ENCODE measurements at places on chromosomes 2 and 18.

DNA sequence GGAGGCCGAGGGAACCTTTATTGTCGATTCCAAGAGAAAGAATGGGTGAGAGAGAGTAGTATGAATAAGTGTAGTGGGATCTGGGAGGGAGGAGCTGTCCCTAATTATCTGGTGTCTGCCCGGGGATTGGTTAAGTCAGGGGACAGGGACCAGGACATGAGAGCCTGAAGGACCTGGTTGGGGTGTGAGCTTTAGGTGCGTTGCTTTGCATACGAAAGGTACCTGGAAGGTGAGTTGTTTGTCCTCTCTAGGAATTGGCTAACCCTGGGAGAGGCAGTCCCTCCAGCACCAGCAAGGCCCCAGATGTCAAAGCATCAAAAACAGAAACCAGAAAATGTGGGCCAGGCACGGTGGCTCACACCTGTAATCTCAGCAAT lies 48.1 kb upstream of the RPL31 start:
- no peak for DNase-seq

DNA sequence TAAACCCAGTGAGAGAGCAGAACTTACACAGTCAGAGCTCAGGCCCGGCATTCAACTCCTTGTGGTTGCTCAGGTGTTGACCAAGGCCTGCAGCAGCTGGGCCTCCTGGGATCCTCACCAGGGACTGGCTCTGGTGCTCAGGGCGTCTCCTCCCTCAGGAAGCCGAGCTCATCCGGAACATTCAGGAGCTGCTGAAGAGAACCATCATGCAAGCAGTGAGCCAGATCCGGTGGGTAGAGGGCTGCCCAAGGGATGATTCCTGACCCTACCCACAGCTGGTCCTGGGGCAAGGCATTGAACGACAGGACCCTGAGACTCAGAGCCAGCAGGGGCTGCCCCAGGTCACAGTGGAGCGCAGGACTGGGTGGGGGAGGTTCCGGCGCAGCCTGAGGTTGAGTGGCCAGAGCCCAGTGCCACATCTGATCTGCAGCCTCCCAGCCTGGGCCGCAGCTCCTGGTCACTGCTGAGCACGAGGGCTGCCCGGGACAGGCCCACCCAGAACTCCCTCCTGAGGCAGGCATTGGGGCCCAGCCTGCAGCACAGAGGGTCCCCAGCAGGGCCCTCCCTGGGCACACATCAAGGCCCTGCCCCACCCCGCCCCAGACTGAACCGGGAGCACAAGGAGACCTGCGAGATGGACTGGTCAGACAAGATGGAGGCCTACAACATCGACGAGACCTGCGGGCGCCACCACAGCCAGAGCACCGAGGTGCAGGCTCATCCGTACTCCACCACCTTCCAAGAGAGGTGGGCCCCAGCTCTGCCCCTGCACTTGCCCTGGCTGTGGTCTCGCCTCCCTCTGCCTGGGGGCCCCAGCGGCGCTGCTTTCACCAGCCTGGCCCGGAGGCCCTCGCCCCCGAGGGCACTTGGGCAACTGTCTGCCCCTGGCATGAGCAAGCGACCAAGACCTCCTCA lies 2.4 kb downstream of the TEKT4 start:
- no peak for DNase-seq

GRCh38 chr18:11494107-11494506 lies 115.3 kb upstream of the SLC35G4 start:
- no peak for DNase-seq

DNA sequence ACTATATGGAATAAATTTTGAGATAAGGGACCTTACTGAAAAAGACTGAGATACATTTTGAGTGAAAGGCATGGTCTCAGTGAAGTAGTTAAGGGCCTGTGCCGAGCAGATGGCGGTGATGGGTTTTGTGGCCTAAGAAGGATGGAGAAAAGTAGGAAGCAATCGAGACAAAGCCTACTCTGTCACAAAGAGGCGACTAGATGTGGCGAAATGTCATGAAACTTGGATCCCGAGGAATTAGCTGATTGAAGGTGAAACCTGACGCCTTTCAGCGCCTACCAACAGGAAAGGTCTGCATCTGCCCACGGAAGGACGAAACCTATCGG lies 558 bp upstream of the CEP192 start:
- peak; percentile 38 for DNase-seq

DNA sequence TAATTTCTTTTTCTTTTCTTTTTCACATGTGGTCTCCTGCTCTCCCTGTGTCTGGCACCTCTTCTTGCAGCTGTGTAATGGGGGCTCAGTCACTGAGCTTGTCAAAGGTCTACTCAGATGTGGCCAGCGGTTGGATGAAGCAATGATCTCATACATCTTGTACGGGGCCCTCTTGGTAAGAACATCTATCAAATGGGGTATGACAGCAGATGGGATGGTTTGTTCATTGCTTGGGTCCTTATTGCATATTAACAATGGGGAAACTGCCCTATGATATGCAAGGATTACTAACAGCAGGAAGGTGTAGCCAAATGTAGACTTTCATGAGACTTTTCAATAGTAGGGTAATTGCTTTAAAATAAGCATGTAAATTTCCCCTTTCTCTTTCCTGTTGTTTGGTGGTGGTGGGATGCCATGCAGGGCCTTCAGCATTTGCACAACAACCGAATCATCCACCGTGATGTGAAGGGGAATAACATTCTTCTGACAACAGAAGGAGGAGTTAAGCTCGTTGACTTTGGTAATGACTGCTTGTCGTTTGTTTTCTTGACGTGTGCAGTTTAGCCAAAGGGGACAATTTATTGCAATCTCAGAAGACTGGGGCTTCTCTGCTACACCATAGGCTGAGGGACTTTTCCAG lies 36.5 kb downstream of the MYO3B start:
- no peak for DNase-seq

GRCh38 chr2:119289642-119290041 lies 66.0 kb downstream of the STEAP3 start:
- DNase-seq = no peak

DNA sequence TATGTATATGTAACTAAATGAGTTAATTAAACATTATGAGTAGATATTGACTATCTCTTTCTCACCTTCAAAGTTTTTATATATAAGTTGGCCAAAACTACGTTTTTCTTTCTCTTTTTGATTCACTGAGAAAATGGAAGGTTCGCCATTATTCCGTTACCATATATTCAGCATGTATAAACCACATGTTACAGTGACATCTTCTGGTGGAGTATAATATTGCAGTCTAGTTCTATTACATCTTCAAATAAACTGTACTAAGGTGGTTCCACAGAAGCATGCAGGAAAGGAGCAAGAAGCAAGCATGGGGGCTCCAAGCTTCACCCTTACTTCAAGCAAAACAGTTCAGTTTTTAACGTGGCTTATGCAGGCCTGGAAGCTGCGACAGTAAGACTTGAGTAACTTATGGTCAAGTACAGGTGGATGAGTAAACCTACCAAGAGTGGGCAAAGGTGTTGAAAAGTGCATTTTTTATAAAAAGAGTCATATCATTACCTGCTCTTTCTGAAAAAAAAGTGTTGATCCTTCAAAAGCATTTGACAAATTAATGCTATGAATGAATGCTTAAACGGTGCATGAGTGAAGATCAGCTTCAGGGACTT lies 129.8 kb upstream of the RAB6C start:
- DNase-seq = peak; percentile 7

DNA sequence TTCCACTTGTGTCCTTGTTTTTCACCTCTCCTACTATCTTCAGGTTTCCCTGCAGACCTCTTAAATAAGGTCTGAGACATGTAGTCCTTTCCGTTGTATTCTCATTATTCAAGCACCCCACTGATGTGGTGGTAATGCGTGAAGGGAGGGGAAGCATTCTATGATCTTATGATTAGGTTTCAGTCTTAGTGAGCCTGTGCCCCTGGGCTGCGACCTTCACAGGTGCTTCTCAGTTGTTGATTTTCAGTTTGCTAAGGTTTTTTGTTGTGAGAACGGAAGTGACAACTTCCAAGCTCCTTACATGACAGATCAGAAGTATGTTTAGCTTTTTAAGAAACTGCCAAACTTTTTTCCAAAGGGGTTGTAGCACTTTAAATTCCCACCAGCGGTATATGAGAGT lies 41.3 kb downstream of the VPS54 start:
- DNase-seq = no peak

DNA sequence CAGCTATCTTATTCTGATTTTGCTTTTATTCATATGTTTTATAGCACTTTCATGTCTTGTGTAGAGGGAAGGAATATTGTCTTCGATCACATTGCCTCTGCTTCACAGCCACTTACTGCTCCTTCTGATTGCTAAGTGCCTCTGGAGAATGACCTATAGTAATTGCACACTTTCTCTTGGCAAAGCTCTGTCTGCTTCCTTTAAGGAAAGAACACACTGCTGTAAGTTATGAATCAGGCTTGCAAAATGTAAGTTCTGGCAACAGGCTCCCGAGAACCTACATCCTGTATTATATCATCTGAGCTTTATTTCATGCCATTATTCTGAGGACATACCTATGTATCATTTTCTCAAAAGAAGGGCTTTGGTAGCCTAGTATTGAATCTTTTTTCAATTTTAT lies 170.7 kb downstream of the ZNF804A start:
- DNase-seq = no peak

GRCh38 chr2:232897598-232898408 lies 27.7 kb downstream of the SNORC start:
- no peak for DNase-seq

GRCh38 chr2:147696426-147696825 lies 148.4 kb upstream of the ACVR2A start:
- DNase-seq = no peak

DNA sequence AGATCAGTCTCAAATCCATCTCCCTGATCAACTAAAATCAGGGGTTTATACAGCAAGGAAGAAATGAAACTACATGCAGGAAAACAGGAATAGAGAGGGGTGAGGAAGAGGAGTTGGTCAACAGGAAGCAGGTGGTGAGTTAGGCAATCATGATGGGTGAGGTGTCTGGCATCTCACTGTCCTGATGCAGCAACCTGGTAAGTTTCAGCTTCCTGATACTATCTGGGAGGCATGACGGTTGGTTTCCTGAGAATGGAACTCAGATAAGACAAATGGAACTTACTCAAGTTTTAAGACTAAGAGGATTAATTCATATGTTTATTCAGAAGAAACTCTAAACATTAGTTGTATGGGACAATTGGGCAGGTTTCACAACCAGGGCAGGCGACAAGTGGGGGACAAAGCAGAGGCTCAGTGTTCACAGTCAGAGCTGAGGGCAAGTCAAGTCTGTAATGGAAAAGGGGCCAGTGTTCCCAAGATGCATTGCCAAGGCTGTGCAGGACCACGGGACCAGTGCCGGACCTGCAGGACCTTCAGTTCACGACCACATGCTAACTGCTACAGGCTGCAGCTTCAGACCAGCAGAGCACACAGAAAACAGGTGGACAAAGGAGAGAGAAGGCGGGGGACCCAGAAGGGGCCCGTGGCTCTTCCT lies 17.7 kb upstream of the GALM start:
- no peak for DNase-seq

GRCh38 chr2:14759082-14759481 lies 126.6 kb downstream of the LRATD1 start:
- no peak for DNase-seq

DNA sequence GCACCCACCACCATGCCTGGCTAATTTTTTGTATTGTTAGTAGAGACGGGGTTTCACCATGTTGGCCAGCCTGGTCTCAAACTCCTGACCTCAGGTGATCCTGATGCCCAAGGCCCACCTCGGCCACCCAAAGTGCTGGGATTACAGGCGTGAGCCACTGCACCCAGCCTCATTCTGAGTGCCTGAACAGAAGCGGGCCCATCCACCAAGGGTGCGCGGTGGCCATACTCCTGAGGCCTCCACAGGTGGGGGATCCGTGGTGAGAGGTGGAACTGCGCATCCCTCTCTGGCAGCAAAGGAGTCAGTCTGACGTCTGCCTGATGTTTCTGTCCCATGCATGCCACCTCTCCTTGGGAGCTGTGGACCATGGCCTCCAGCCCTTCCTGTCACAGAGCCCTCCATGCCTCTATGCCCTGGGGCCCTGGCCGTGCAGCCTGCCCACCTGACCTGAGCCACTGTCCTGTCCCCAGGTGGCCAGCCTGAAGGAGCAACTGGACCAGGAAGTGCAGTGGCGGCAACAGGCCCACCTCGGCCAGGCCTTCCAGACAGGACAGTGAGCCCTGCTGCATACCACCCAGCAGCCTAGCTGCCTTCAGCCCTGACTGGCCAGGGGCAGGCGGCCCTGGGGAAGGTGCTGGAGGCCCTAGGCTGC lies 7.6 kb upstream of the SNED1 start:
- no peak for DNase-seq

DNA sequence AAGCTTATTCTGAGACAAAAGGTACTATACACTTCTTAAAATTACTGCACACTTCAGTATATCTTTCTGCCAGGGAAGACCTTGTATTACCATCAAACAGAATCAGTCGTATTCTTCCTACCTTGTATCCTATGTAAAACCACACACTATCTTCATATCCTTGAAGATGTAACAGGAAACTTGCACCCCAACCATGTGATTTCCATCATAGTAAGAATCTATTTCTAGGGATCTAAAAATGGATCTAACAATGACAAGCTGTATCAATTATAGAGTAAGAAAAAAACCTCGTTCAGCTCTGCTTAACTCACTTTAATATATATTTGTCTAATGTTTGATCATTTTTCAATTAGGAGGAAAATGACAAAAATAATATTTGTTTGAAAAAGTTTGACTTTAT lies 60.2 kb downstream of the WDR75 start:
- no peak for DNase-seq

DNA sequence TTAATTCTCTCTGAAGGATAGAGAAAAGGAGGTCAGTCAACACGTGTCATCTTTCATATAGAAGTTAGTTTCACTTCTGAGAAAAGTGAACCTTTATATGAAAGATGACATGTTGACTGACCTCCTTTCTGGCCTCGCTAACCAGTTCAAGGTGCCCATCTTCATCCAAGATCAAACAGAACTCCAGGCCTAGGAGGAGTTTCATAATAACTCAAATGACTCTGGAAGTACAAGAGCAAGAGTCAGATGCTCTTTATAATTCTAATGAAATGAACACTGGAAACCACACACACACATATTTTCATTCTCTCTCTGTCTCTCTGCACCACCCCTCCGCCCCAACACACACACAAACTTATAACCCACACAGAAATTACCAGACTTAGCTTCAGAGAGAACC lies 16.3 kb downstream of the ANKRD44 start:
- DNase-seq = no peak

DNA sequence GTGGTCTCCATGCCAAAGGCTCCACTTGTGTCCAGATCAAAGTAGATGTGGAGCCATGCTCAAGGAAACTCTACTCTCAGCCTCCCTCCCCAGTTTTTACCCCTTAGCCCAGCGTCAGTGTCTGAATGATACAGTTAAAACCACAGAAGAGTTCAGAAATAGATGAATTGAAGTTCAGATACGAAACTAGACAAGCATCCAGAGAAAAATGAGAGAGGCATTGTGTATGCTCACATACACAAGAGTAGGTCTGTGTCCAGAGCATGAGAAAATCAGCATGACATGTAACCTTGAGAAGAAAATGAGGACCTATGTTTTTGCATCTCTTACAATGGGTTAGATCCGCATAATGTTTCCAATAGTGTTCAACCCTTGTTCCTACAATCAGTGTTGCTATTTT lies 612.8 kb upstream of the PKDCC start:
- no peak for DNase-seq

DNA sequence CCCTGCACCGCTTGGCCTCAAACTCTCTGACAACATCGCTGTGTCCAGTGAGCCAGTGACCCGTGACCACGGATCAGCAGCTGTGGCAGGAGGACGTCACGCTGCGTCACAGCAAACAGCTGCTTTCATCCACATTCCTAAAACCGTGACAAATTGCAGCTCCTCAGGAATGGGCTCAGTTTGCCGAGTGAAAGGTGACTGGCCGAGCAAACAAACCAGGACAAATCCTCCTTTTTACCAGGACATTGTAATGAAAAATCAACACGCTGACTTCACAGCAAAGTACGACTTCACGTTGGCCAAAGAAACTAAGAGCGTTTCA lies 57.6 kb downstream of the PXDN start:
- no peak for DNase-seq

GRCh38 chr2:38394041-38394440 lies 17.0 kb upstream of the ATL2 start:
- no peak for DNase-seq
